ENCODE measurements at places on chromosomes 3 and 15.

GRCh38 chr3:148229107-148229506 is 468.6 kb upstream of the AGTR1 start:
- DNase-seq: no peak

DNA sequence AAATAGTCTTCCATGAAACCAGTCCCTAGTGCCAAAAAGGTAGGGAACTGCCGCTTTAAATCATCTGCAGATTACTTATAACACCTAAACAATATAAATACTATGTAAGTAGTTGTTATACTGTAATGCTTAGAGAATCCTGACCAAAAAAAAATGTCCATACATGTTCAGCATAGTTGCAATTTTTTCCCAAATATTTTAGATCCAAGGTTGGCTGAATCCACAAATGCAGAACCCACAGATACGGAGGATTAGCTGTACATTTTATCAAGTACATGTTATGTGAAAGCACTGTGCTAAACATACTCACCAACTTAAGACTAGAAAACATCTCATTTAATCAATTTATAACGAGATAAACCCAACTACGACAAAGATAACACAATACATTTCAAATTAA is 9.3 kb downstream of the MSL2 start:
- DNase-seq: no peak

DNA sequence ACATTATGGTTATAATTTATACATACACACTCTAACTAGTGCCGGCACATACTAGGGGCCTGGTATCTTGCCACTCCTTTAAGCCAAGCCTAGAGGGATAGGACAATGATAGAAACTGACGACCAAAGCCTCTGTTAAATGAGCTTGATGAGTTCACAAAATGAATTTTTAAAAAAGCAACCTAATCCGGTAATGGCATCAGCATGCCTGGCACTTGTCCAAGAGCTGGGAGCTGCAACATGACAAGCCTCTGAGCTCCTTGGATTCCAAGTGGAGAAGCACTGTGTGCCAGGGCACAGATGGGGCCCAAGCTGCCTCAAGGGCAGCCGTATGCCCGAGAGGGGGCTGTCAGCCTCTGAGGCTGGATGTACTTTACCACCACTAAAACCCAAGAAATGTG is 9.7 kb downstream of the ETV5 start:
- no peak for DNase-seq

DNA sequence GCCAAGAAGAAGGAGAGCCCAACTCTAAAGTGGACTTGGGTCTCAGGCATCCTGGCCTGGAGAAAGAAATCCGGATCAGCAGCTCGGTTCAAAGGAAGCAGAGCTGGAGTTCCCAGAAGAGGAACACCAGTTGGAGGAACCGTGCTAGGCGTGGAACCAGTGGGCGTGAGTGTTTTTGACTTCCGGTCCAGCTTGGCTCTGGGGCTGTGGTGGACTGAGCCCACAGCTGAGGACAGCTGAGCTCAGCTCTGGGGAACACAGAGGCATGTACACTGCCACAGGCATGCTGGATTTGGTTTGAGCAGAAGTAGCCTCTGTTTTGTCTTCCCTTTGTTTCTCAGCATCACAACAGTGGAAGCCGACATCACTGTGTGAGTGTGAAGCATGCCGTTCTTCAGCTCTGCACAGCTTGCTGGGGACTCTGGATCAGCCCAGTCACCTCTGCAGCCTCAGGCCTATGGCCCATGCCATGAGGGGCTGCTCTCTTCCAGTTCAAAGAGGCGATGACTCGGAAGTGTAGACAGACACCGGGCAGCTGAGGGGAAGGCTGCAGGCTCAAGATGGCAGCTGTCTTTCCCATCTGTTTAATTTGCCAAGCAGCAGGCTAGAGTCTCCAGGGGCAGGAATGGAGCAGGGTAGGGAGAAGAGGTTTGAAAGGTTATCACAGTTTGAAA is 185.8 kb upstream of the UBE3A start:
- DNase-seq: no peak

GRCh38 chr15:101526021-101526420 is 36.5 kb upstream of the PCSK6 start:
- DNase-seq: no peak
